WTC11 (cell line): ENCODE measurements at places on chromosomes 16 and 17. TPM values are rescaled to one million over a fixed set of nuclear protein-coding genes. Genes with fewer than 3 reads are reported as not detected.

- no peaks in the 10 kb centered on the region for H3K27me3 ChIP-seq
- no peak within 1 kb of the TSS for H3K4me3 ChIP-seq
- H3K27ac ChIP-seq: no peak within 1 kb of the TSS
These were observed at the start of gene KRTAP1-4 for GRCh38 chr17:41029633-41030245. Gene KRTAP1-4, minus strand, starts transcription at chr17:41030195. Its CDS starts 117 bp downstream, at chr17:41030078.

DNA sequence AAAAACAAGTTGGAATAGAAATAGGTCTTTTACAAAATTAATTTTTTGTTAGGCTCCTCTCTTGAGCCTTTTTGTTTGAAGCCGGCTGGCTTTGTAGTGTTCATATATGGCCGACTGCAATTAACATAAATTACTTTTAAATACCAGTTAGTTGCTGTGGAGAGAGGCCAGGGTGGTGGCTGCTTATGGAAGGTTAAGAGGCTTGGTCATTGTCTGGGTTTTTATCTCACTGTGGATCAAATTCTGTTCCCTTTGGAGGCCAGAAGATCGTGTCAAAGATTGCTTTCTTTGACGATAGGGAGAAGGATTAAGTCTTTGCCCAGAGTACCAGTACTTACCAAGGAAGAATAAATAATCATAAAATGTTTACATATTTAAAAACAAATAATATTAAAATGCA lies 39.9 kb downstream of the MSI2 start:
- no peak for DNase-seq
- no peaks in the 10 kb centered on the region for H3K27me3 ChIP-seq
- H3K27ac ChIP-seq: no peak overlapping the region
- no peak overlapping the region for H3K4me3 ChIP-seq

- no peak for DNase-seq
- no peaks in the 10 kb centered on the region for H3K27me3 ChIP-seq
- H3K36me3 ChIP-seq: no peaks in the 10 kb centered on the region
- H3K27ac ChIP-seq: peak overlapping the region; percentile 10; the same call in 1 of the 2 replicates
These were observed 28.2 kb downstream of the USP31 start for GRCh38 chr16:23121024-23121423.

DNA sequence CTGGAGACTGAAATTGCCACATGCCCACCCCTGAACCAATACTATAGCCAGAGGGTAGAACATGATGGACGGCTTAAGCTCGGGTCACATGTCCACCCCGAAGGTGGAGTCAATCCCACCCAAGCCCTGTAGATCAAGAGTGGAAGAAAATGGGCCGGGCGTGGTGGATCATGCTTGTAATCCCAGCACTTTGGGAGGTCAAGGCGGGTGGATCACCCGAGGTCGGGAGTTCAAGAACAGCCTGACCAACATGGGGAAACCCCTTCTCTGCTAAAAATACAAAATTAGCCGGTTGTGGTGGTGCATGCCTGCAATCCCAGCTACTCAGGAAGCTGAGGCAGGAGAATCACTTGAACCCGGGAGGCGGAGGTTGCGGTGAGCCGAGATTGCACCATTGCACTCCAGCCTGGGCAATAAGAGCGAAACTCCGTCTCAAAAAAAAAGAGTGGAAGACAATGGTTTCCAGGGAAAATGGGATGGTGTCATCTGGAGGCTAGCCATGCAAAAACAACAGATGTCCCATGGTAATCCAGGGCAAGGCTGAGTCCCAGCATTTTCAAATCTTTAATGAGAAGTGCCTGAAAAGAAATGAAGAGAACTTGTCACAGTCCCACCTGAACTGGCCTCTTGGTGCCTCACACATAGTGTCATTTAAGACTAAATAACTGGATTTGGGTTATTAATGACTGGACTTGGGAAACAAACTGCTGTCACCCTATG lies 30.1 kb downstream of the CD300LF start:
- no peak overlapping the region for H3K4me3 ChIP-seq
- peaks cover 18% of the 10 kb centered on the region for H3K27me3 ChIP-seq
- no peak overlapping the region for H3K27ac ChIP-seq
- DNase-seq: no peak
- H3K36me3 ChIP-seq: no peaks in the 10 kb centered on the region
- peaks cover 11% of the 10 kb centered on the region for H3K4me1 ChIP-seq

DNA sequence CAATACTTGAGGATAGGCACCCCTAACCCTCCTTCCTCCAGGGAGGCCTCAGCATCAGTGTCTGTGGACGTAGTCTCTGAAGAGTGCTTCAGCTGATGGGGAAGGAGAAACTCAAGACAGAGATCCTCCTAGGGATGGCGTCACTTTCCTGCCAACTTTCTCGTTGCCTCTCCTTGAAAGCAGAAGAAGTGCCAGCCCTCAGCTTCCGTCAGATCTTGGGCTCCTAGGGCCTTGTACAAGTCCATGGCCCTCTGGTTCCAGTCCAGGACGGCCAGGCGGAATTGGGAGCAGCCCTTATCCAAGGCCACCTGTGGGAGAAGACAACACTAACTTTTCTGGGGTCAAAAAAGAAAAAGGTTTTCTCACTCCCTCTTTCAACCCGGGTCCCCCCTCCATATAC lies 1.3 kb downstream of the SAT2 start:
- H3K4me1 ChIP-seq: peaks cover 9% of the 10 kb centered on the region
- peaks cover 4% of the 10 kb centered on the region for H3K36me3 ChIP-seq
- H3K4me3 ChIP-seq: peak overlapping the region; percentile 85
- H3K27ac ChIP-seq: no peak overlapping the region
- DNase-seq: no peak

GRCh38 chr17:20216154-20216815 lies 207.1 kb downstream of the SPECC1 start:
- H3K27ac ChIP-seq: peak overlapping the region; percentile 51
- no peaks in the 10 kb centered on the region; the same call in 1 of the 2 replicates for H3K27me3 ChIP-seq
- peaks cover 15% of the 10 kb centered on the region for H3K36me3 ChIP-seq
- DNase-seq: no peak
- H3K4me1 ChIP-seq: peaks cover 69% of the 10 kb centered on the region

DNA sequence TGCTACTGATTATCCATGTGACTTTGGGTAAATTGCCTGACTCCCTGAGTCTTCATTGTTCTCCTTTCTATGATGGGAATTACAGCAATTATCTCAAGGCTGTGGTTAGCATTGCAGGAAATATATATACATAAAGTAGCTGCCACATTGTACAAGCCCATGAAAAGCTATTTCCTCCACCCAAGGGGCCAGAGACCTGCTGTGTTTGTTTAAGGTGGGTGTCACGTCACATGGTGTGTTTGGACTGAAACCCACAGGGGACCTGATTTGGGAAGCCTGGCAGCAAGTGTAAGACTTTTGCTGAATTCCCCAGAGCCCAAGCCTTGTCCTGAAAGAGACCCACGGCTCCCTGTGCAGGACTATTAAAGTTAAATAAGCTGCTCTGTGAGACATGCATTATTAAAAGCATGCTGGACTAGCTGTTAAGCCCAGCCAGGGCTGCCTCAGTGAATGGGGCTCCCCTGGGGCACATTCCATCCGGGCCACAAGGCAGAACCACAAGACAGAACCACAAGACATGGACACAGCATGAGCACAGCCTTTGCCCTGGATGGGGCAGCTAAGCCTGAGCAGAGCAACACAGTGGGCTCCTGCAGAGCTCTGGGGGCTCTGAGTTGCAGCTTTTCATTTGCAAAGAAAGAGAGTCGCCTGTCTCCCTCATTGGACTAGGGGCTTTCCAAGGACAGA lies 148.9 kb downstream of the SPACA3 start:
- no peak overlapping the region for H3K4me3 ChIP-seq
- no peak overlapping the region for H3K27ac ChIP-seq
- H3K27me3 ChIP-seq: peaks cover 5% of the 10 kb centered on the region; the same call in 1 of the 2 replicates
- H3K4me1 ChIP-seq: peaks cover 10% of the 10 kb centered on the region
- H3K36me3 ChIP-seq: no peaks in the 10 kb centered on the region

DNA sequence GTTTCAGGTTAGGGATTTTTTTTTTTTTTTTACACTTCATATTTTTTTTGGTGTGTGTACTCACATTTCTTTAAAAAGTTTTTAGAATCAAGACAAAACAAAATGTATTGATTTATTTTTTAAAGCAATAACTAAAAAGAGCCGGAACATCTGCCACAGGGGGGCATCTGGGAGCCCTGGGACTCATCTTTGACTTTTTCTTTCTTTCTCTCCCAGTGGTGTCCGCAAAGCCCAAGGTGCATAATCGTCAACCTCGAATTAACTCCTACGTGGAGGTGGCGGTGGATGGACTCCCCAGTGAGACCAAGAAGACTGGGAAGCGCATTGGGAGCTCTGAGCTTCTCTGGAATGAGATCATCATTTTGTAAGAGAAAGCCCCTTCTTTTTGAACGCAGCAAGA lies 36.3 kb downstream of the WWP2 start:
- no peak overlapping the region for H3K27ac ChIP-seq
- DNase-seq: no peak
- peaks cover 3% of the 10 kb centered on the region; the same call in 1 of the 2 replicates for H3K4me1 ChIP-seq
- H3K36me3 ChIP-seq: peaks cover 18% of the 10 kb centered on the region
- H3K4me3 ChIP-seq: no peak overlapping the region

- H3K27me3 ChIP-seq: peaks cover 27% of the 10 kb centered on the region
- peak; percentile 32 for DNase-seq
- no peak overlapping the region for H3K27ac ChIP-seq
- no peaks in the 10 kb centered on the region for H3K36me3 ChIP-seq
- H3K4me3 ChIP-seq: no peak overlapping the region
These were observed 7.7 kb downstream of the BEAN1 start for GRCh38 chr16:66434619-66435430.

GRCh38 chr16:27232061-27232900 lies 29.0 kb downstream of the KDM8 start:
- H3K27me3 ChIP-seq: no peaks in the 10 kb centered on the region
- DNase-seq: no peak
- H3K27ac ChIP-seq: no peak overlapping the region
- H3K4me3 ChIP-seq: no peak overlapping the region
- H3K4me1 ChIP-seq: peaks cover 14% of the 10 kb centered on the region

- H3K4me1 ChIP-seq: peaks cover 39% of the 10 kb centered on the region
- no peak for DNase-seq
- peaks cover 63% of the 10 kb centered on the region for H3K36me3 ChIP-seq
- H3K27ac ChIP-seq: peak overlapping the region; percentile 76; the same call in 1 of the 2 replicates
These were observed 5.0 kb upstream of the DHRS13 start for GRCh38 chr17:28907709-28908475.

- H3K36me3 ChIP-seq: no peaks in the 10 kb centered on the region
- H3K4me1 ChIP-seq: peaks cover 13% of the 10 kb centered on the region
- H3K27me3 ChIP-seq: no peaks in the 10 kb centered on the region
- DNase-seq: no peak
- no peak overlapping the region for H3K27ac ChIP-seq
These were observed 23.9 kb downstream of the PEMT start for GRCh38 chr17:17567631-17568030.

DNA sequence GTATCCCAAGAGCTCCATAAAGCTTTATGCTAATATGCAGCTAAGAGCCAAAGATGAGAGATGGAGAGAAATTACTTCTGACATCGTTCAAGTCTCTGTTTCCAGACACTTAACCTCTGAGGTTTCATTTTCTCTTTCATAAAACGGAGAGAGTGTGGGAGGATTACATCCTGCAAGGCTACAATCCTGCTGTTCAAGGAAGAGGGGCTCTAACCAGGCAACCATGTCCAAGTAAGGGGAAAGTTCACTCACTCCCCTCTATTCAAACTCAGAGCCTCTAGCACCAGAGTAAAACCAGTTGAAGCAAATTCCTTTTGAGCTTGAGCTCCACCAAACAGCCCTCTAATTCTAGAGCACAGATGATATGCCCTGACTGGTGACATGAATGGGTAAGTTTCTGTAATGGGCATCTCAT lies 397.4 kb downstream of the NPIPA8 start:
- H3K4me3 ChIP-seq: no peak overlapping the region
- no peak overlapping the region for H3K27ac ChIP-seq
- H3K27me3 ChIP-seq: no peaks in the 10 kb centered on the region

DNA sequence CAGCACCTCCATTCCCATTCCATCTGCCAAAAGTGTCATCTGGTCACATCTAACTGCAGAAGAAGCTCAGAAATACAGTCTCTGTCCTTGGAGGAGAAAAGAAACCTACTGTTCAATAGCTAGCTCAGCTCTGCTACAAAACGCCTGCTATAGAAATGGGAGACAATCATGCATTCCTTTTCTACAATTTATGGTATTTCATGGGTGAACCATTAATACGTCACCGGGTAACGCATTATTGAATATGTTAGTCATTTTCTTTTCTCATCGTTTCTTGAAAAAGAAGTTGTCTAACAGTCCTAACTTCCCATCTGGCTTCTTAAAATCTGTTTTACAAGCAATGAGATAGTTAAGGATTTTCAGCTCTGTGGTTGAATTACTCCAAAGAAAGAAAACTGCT lies 496.7 kb upstream of the RBFOX1 start:
- no peak overlapping the region for H3K27ac ChIP-seq
- no peak for DNase-seq
- peaks cover 72% of the 10 kb centered on the region for H3K36me3 ChIP-seq
- peaks cover 9% of the 10 kb centered on the region for H3K27me3 ChIP-seq

DNA sequence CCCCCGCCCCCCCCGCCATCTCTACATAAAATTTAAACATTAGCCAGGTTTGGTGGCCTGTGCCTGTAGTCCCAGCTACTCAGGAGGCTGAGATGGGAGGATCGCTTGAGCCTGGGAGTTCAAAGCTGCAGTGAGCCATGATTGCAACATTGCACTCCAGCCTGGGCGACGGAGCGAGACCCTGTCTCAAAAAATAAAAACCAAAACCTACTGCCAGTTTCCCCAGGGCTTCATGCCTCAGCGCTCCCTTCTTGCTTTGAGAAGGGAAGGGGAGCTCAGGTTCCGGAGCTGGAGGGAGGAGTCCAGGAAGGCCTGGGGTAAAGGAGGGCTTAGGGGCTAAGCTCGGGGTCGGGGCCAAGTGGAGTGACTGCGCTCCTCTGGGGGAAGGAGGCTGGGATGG lies 20.5 kb downstream of the PLCD3 start:
- H3K4me1 ChIP-seq: peaks cover 11% of the 10 kb centered on the region
- no peak for DNase-seq
- H3K4me3 ChIP-seq: no peak overlapping the region
- no peaks in the 10 kb centered on the region for H3K27me3 ChIP-seq

RPTOR gene
- total RNA-seq: 35.6 to 41.0 TPM (median 36.8 TPM) in 3 replicates

VAT1L gene
- 19.1 to 22.2 TPM (median 22.0 TPM) in 3 replicates for total RNA-seq

SLC16A6 gene
- total RNA-seq: 0.14 to 0.22 TPM (median 0.16 TPM) in 3 replicates

GRAPL gene
- total RNA-seq: 0.50 to 0.60 TPM (median 0.55 TPM) in 3 replicates

LRRC59 gene
- total RNA-seq: 89.3 to 108 TPM (median 90.4 TPM) in 3 replicates

C17orf78 gene
- total RNA-seq: not detected in 3 replicates

PPL gene
- 28.5 to 29.6 TPM (median 28.7 TPM) in 3 replicates for total RNA-seq

KRT36 gene
- not detected in 3 replicates for total RNA-seq

C16orf92 gene
- total RNA-seq: not detected in 3 replicates

HBA2 gene
- 1.8 to 2.6 TPM (median 2.4 TPM) in 3 replicates for total RNA-seq

KCNJ16 gene
- not detected in 3 replicates for total RNA-seq
